ENCODE measurements at places on chromosomes 16 and 17.

- DNase-seq: no peak
These were observed 589 bp downstream of the ARL6IP1 start for GRCh38 chr16:18800775-18801144.

DNA sequence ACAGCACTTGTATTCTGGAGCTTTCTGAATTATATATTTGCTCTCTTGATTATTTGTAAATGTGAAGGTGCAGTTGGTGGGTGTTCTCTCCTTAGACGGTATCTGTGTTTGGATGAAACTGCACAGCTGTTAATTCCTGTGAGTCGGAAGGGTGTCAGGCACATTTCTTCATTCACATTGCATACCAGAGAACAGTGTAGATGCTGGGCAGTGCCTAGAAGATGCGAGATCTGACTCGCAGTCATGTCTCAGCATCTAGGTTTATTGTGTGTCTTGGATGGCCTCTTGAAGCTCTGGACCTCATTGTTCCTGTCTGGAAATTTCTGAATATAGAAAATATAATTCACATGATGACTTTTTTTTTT is 61.2 kb downstream of the CLEC16A start:
- peak; percentile 58 for DNase-seq

DNA sequence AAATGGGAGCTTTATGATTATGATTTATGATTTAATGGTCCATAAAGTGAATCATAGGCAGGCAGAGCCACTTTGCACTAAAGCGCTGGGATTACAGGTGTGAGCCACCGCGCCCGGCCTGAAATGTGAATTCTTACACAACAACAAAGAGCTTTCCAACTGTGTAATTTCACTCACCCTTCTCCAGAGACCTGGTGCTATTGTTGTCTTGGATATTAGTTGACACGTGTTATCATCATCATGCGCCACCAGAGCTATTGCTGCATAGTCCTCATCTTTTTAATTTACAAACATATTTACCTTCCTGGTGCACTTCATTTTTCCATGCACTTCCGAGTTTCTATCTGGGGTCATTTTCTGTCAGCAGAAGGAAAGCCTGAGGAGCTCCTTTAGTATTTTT is 4.8 kb upstream of the UTS2R start:
- no peak for DNase-seq

DNA sequence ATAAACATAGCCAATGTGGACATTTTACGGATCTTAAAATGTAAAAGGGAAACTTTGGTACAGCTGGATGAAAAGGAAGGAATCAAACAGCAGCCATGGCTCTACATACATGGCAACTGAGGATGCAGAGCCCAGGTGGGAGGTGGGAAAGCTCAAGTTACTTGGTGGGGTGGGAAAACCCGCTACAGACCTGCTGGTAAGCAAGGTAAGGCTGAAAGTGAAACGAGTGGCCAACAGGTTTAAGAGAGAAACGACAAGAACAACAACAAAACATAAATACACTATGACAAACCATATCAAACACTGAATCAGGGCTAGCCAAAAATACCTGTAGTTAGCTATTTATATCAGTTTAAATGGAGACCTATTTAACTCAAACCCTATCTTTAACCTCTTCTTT is 185.3 kb downstream of the CEP112 start:
- DNase-seq: no peak

GRCh38 chr17:44444735-44445105 is 55.3 kb upstream of the ITGA2B start:
- no peak for DNase-seq

Measured in HS-5 (cell line).